ENCODE measurements at places on chromosomes 5 and 9.

DNA sequence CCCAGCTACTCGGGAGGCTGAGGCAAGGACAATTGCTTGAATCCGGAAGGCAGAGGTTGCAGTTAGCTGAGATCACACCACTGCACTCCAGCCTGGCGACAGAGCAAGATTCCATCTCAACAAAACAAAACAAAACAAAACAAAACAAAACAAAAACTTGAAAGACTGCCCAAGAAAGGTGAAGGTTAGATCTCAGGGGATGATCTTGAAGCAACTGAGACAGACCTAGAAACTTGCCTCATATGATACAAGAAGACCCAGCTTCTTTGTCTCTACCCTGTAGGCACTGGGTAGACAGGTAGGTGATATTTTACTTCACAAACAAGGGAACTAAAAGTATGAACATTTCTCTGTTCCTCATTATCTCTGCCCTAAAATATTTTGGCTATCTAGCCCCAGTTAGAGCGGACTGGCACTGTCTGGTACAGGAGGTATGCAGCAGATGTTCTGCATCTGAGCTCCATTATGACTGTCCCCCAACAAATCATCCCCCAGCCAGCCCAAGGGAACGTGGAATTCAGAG lies 26.3 kb upstream of the SHOC1 start:
- DNase-seq, result no peak

DNA sequence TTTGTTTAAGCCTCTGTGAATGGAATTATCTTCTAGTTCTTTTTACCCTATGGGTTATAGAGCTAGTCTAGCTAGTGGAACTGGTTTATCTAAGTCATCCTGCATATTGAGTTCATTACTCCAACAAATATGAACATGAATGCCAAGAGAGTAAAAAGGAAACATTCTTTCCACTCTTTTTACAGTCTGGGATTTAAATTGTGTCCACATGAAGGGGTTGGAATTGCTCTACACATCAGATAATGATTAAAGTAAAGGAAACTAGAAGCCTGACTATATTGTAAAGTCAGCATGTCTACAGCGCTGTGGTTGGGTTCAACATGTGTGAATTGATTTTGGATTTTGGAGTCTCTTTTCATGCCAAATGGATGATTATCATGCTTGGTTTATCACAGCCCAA lies 173.1 kb downstream of the CCDC171 start:
- DNase-seq, result no peak

GRCh38 chr5:113510836-113511451 lies 2.5 kb upstream of the YTHDC2 start:
- DNase-seq, result no peak

DNA sequence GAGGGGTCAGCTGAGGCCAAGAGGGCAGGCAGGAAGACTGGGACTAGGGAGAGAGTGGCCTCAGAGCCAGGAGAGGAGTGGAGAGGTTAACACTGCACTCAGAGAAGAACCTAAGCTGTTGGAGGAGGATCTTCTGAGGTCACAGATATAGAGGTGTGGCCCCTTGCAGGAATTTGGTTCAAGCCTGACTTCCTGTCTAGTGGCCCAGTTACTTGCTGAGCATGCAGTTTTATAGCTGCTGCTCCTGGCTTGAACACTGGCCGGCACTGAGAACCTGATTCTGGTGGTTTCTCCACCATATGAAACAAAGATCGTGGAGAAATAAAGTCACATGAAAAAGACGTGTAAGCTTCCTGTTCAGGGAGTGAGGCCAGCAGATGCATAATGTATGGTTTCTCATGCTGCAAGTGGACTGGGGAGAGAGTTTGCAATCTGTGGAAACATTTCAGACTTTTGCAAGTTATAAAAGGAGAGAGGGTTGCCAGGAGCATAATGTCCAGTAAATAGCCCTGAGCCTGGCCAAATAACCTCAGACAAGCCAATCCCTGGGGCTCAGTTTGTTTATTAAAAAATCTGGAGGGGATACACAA lies 82.6 kb downstream of the GALNT10 start:
- peak; percentile 4 for DNase-seq

- no peak for DNase-seq
These were observed 357.4 kb downstream of the NDUFS4 start for GRCh38 chr5:53917826-53918225.

GRCh38 chr5:119395080-119395836 lies 39.4 kb downstream of the TNFAIP8 start:
- DNase-seq, result no peak

DNA sequence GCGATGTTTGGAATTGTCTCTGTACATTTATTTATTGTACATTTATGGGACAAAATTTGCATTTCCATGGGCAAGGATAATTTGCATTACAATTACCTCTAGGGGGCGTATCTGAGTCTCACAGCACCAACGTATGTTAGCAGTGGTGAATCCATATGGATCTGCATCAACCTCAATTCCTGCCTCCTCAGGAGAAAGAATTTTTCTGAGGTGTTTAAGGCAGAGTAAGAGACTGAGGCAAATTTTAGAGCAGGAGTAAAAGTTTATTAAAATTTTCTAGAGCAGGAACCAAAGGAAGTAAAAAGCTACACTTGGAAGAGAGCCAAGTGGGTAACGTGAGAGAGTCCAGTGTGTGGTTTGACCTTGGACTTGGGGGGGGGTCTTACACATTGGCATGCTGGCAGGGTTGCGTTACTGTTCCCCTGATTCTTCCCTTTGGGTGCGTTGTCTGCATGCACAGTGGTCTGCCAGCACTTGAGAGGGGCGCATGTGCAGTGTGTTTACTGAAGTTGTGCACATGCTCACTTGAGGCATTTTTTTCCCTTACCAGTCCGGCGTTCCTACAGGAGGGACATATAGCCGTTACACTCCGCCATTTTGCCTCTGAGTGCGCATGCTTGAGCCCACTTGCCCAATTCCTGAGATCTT lies 21.0 kb upstream of the RAB14 start:
- DNase-seq, result no peak

DNA sequence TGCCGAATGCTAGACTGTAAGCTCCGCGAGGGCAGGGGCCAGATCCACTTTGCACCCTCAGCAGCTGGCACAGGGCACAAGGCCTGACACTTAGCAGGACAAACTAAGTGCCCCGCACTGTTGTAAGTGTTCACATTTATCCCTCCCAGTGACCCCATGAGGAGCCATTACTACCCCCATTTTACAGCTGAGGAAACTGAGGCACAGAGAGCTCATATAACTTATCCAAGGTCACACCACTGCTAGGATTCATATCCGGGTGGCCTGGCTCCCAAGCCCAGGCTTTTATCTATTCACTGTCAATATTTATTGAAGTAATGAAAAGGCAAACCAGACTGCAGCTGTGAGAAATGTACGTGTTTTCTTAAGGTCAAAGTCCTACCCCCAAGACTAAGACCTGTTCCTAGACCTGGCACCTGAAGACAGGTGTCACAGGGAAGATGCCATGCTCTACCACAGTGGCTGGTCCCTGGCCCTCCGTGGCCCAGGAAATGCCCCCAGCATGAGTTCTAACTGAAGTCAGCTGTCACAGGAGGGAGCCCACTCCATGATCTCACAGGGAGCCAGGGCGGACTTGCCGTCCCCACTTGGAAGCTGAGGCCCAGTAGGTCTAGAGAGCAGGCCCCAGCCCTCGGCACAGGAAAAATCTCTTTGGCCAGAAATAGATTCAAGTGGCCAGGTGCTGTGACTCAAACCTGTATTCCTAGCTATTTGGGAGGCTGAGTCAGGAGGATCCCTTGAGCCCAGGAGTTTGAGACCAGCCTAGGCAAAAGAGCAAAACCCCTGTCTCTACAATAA lies 74.7 kb upstream of the IL17B start:
- no peak for DNase-seq

DNA sequence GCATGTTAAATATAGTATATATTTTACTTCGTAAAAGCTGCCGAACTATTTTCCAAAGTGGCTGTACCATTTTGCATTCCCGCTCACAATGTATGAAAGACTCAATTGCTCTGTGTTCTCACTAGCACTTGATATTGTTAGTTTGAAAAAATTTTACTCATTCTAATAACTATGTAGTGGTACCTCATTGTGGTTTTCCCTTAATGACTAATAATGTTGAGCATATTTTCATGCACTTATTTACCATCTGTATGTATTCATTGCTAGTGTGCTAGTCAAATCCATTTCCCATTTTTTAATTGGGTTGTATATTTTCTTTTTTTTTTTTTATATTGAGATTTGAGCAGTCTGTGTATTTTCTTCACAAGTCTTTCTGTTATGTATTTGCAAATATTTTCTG lies 58.4 kb downstream of the RANBP17 start:
- no peak for DNase-seq

- DNase-seq, result no peak
These were observed 207.5 kb downstream of the IRX2 start for GRCh38 chr5:2544003-2544402.

GRCh38 chr9:119533504-119533903 lies 164.3 kb upstream of the BRINP1 start:
- no peak for DNase-seq

DNA sequence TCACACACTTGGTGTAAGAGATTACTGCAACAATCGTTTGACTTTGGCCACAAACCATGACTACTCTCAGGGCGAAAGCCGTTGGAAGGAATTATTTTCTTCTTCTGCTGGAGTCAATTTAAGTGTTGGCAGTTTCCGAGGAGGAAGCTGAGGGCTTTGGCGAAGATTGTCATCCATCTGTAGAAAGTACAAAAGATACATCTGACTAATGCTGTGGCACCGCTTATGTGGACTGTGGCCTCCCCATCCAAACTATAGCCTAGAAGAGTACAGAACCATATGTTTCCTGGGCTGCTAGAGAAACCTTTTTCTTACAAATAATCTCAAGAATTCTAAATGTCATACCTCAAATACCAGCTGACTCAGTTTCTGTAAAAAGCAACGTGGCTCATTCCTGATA lies 7.4 kb downstream of the MTX3 start:
- no peak for DNase-seq

GRCh38 chr9:82808478-82808877 lies 254.5 kb downstream of the RASEF start:
- no peak for DNase-seq

GRCh38 chr9:19233344-19233743 lies 2.9 kb downstream of the DENND4C start:
- no peak for DNase-seq

GRCh38 chr9:23229890-23230317 lies 596.1 kb downstream of the ELAVL2 start:
- DNase-seq, result no peak

DNA sequence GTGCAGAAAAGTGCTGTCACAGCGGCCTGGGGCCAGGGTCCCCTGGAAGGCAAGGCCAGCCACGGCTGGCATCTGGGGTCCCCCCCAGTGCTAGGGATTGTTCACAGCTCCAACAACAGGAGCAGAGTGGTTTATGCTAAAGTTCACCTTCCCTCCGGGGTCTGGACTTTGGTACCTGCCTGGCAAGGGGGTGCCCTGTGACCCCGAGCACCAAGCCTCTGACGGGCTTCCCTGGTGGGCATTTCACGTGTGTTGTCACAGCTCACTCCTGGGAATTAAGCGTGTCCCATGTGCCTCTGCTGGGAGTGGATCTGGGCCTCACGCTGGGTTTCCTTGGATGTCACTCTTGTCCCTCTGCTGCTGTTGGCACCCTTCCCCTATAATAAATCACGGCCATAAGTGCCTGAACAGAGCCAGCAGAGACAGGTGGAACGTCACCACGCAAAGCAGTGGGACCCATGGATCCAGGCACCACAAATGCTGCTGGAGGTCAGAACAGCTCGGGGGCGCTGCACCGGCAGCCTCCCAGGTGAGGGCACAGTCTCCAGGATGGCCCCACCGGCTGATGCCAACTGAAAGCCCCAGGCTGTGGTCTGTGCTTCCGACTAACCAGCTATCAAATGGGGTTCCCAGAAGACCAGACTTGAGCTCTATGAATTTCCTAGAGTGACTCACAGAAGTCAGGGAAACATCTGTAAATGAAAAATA lies 17.8 kb upstream of the ZDHHC11 start:
- no peak for DNase-seq

DNA sequence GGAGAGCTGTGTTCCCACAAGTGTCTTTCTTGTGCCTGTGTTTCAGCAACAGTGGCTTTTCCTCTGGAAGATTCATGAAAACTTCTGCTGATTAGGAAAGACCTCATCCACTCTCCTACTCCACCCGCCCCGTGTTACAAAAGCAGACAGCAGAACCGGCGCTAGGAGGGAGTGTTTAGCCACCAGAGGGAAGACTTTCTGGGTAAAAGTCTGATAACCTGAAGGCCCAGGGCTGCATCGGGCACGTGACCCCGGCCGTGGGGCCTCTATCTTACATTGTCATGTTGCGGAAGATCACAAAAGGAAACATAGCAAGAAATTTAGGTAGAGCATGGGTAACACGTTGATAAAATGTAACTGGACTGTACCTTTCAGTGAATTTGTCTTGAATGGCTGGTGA lies 32.0 kb upstream of the DMRT2 start:
- DNase-seq, result no peak

DNA sequence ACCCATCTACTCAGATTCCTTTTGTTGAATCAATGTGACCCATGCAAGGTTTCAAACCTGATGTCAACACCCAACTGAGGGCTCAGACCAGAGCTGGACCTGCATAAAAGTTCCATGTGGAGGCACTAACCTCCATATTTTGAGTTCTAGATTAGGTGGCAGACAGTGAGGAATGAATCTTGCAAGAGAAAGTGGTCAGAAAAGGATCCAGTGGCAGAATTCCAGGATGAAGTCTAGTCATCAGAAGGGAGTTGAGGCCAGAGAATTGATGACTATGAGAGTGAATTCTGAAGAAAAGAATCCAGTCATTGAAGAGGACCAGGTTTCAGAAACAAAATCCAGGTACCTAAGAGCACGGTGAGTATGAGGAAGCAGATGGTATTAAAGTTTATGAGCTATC lies 205.1 kb upstream of the RGMB start:
- DNase-seq, result no peak

DNA sequence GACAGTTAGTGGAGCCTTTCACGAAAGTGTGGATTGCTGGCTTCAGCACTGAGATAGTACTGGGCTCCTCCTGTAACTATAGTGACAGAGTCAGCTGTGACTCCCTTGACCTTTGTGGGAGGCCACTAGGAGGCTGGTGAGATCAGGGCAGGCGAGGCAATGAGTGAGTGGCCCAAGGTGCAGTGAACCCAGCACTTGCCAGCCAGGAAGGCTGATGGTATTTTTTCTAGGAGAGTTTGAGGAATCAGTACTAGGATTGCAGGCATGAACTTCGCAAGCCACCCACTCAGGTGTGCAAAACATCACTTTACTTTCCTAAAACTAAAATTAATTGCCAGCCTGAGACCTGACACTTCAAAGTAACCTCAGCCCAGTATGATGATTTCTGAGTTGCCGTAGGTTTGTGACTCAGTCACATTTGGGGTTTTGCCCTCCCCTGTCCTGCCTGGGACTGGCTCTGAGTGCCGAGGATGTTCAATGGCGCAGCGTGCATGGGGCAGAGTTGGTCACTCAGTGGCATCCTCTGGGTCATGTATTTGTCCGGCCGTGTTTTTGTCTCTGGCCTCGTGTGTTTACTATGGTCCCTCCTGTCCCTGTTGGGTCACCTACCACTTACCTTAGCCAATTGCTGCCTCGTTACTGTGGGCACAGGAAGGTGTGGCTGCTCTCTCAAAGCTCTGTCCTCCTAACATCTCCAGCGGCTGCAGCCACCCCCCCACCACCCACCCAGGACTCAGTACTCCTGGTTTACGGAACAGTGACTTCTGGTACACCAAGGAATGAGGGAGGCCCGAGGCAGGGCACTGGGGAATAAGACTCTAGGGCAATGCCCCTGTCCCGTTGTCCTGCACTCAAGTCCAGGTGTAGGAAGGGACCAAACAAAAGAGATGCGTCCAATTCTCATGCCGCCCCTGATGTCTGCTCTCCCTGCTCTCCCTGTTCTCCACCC lies 67.2 kb downstream of the IL31RA start:
- no peak for DNase-seq

GRCh38 chr9:38289866-38290245 lies 102.6 kb upstream of the ALDH1B1 start:
- DNase-seq, result no peak
